ENCODE measurements at places on chromosomes 12 and 14.

GRCh38 chr12:115541891-115542421, 735.5 kb downstream of the MED13L start:
- DNase-seq, result no peak

- no peak for DNase-seq
Measured at GRCh38 chr12:126418400-126418799, 1353.2 kb downstream of the AACS start.

- DNase-seq, result no peak
Measured at GRCh38 chr12:75960086-75960910, 71.3 kb downstream of the PHLDA1 start.

GRCh38 chr14:102047808-102048540, 38.9 kb downstream of the HSP90AA1 start:
- no peak for DNase-seq

GRCh38 chr12:11593013-11593412, 56.5 kb upstream of the ETV6 start:
- DNase-seq, result no peak

Measured in neural crest cell (in vitro differentiated cells).